ENCODE measurements at places on chromosomes 11 and 22.

DNA sequence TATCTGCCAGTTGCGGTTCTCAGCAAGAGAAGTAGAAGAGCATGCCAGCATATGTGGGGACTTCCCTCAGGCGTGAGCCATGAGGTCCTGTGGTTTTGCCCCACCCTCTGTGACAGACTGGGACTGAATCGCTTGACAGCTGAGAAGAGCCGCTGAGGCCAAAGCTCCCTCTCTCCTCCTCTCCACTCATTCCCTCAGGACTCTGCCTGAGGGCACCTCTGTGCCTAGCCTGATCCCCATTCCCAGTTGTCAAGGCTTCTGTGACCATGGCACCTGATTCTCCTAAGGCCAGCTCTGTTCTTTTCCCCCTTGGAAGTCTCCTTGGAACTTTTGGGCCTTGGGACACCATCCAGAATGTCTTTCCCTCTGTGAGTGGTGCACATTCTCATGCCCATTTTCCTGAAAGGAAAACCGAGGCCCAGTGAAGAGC, 27.0 kb downstream of the ART5 start:
- no peak for DNase-seq

- DNase-seq = peak; percentile 43
Measured at GRCh38 chr22:46803031-46803880, 40.8 kb downstream of the TBC1D22A start.

DNA sequence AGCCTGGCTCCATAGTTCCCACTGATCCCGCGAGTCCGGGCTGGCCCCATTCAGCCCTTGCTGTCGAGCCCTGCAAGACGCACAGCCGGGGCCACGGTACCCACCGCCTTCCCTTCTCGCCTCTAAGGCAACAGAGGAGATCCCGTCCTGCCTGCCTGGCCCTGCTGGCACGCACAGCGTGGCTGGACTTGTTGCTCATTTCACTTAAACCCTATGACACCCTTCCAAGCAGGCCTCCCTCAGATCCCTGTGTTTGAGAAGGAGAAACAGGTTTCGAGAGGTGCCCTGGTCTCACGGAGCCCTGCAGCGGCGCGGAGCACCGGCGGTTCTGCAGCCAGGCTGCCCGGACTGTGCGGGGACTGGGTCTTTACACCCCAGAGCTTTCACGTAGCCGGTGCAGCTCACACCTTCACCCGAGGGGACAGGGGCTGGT, 1048.4 kb downstream of the BRD1 start:
- DNase-seq = no peak

- DNase-seq = no peak
Measured at GRCh38 chr11:71103266-71103665, 149.1 kb downstream of the SHANK2 start.

DNA sequence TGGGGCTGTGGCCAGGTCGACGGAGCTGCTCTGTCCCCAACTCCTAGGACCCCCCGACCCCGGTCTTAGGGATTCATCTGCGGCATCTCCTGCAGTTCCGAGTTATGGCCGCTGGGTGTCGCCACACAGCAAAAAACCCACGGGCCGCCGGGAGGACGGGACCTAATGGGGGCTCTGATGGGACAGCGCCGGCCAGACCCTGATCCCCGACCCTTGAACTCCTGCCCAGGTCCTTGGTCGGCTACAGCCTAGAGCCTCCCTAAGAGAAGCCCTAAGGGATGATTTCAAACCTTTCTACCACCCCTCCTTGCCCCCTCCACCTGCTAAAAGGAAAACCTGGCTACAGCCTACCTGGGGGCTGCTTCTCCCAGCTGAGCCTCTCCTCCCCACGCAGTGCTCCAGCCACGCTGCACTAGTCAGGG, 30.8 kb upstream of the LRRC10B start:
- DNase-seq = peak; percentile 31

- no peak for DNase-seq
Measured at GRCh38 chr11:2249189-2249916, 21.0 kb downstream of the ASCL2 start.

- DNase-seq = no peak
Measured at GRCh38 chr11:122036018-122036417, 80.0 kb downstream of the BLID start.

GRCh38 chr22:21734540-21735199, 924 bp downstream of the YPEL1 start:
- no peak for DNase-seq

DNA sequence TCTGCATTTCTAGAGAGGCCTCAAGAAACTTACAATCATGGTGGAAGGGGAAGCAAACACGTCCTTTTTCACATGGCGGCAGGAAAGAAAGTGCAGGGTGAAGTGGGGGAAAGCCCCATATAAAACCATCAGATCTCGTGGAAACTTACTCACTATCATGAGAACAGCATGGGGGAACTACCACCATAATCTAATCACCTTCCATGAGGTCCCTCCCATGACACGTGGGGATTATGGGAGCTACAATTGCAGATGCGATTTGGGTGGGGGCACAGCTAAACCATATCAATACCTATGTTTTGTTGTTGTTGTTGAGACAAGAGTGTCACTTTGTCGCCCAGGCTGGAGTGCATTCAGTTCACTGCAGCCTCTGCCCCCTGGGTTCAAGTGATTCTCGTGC, 29.9 kb downstream of the SFI1 start:
- DNase-seq = no peak

GRCh38 chr22:32922186-32922585, 120.7 kb downstream of the TIMP3 start:
- DNase-seq = no peak

GRCh38 chr11:14275076-14275475, 83.9 kb downstream of the RRAS2 start:
- no peak for DNase-seq

GRCh38 chr11:20458905-20459632, 71.6 kb downstream of the PRMT3 start:
- no peak for DNase-seq

DNA sequence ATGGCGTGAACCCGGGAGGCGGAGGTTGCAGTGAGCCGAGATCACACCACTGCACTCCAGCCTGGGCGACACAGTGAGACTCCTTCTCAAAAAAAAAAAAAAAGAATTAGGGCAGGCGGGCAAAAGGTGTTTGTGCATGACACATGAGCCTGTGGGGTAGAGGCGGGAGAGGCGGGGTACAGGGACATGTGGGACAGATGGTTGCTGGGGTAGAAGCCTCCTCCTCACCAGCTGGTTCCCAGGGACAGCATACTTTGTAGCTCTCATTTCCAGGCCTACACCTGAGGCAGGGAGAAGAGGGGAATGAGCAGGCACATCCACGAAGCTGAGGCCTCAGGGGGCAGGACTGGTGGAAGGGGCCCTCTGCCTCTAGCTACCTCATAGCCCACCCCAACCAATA, 23.7 kb downstream of the YWHAH start:
- DNase-seq = no peak

GRCh38 chr11:121483805-121484480, 31.2 kb upstream of the SORL1-AS1 start:
- DNase-seq = no peak

DNA sequence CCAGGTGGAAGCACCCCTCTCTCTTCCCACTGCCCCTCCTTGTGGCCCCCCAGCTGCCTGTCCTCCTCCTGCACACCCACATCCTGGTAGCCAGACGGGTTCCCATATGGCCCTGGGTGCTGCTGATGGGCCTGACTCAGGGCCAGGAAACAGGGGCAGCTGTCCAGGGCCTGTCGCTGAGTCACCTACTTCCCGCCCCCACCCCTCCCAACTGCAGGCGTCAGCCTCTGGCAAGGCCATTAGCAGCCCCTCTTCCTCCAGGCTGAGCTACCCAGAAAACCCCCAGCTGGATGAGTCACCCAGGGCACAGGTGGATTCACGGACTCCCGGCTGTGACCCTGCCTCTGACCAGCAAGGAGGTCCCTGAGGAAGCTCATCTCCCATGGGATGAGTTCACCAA, 6.9 kb upstream of the GAL start:
- DNase-seq = no peak

DNA sequence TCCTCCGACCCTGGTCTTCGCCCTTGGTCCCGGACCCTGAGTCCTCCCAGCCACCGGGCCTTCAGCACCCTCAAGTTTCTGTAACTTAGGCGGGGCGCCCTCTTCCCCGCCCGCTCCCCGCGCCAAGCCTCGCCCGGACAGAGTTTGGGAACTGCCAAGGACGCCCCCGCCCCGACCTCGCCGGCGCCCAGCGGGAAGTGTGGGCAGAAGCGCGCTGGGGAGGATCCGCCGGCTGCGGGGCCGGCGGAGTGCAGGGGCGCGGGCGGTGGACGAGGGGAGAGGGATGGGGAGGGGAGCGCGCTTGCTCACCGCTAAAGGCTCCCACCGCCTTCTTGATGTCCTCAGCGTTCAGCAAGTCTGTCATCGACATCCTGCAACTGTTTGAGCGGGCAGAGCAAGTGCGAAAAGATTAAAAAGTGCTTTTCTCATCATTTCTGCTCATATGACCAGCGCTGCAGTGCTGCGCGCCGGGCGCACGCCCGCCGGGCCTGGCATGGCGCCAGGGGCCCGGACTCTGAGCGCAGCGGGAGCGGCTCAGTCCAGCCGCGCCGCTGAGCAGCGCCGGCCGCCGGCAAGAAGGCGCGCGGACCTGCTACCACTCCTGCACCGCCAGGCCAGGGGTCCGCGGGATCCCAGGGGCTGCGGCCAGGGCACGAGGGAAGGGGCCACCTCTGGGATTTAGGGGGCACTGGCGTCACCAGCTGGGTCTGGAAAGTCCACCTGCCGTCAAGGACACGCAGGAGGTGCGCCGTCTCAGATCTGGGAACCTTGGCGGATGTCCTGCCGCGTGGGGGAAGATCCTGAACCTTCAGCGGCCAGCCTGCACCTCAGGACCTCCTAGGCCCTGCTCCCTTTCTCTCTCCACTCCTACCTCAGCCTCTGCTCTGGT, at the start of gene PVALB:
Gene PVALB (minus strand): TSS at position 400 of the 889 bp plus-strand sequence. CDS start 30 bp downstream, at position 370.
- no peak for DNase-seq

- DNase-seq = no peak
Measured at GRCh38 chr22:27150544-27150941, 493.2 kb downstream of the MIAT start.

DNA sequence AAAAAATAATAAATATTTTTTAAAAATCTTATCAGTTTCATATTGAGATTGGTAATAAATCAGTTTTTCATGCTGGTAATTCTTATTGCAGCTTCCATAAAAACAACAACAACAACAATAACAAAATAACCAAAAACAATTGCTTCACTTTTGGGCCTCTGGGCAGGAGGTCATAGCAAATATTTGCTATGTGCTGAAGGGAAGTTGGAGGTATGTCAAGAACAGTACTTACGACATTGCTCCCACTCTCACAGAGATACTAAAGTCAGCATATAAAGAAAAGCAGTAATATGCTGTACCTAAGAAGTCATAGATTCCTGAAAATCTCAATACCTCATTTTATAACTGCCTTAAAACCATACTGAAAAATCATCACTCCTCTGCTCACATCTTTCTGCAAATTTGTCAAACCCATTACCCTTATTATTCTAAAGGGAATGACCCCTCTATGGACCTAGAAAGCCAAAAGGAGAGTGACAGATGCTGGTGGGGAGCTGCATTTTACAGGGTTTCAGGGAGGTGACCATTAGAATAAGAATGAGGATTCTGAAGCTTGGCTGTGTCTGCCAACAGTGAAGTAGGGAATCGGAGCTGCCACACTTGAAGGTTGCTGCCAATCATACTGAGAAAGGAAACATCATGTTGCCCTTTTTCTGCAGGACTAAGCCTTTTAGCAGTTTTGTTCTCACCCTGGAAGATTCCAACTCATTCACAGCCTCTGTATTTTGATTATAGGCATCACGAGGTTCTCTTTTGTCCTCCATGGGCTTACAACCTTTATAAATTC, 742.9 kb downstream of the LRRC4C start:
- no peak for DNase-seq

- DNase-seq = no peak
Measured at GRCh38 chr11:65390996-65391395, 4.6 kb downstream of the FRMD8 start.

DNA sequence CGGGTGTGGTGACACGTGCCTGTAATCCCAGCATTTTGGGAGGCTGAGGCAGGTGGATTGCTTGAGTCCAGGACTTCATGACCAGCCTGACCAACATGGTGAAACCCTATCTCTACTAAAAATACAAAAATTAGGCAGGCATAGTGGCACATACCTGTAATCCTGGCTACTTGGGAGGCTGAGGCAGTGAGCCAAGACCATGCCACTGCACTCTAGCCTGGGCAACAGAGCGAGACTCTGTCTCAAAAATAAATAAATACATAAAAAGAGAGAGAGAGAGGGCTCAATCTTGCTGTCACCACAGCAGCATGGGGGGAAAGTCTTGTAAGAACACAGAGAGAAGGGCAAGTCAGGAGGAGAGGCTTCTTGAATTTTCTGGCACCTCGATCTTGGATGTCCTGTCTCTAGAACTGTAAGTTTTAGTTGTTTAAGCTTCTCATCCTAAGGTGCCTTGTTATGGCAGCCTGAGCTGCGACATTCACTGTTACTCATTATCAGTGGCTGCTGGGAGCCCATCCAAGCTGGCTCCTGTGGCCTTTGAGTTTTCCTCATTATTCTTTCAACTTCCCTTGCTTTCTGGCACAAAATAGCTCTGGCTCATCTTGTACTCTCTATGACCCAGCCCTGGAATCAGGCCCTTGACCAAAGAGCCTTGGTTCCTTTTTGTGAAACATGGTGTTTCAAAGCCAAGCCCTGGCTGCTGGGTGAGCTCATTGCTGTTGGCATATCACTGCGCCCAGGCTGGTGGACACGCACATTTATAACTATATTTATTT, 8.0 kb upstream of the PSMC3 start:
- no peak for DNase-seq

DNA sequence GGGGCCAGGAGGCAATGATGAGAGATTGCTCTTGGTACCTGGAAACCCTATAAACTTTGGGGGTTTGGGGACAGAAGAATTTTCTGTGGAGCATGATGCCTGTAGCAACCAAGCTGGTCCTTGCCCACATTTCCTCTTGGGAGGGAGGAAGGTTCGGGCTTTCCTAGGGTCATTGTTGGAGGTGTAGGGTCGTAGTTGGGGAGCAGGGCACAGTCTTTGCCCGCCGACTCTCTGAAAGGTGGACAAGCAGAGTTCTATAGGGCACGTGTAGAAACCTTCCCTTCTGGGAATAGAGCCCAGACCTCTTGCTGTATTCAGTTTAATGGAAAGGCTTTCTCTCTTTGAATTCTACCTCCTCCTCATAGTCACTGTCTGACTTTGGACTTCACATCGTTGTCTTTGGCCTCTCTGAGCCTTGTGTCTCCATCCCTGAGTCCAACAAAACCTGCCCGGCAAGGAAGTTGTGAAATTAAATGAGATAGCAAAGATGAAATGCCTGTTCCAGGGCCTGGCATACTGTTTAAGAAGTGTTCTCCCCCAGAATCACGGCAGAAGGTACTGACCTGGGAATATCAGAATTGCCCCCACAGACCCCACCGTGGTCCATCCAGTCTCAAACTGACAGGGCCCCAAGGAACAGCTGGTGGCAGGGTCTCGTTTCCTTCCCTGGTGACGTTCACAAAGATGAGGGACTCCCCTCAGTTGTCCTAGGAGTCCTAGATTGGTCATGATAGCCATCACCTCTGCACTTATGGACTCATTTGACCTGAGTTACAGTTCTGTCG, 1.6 kb downstream of the PRDM11 start:
- DNase-seq = no peak

DNA sequence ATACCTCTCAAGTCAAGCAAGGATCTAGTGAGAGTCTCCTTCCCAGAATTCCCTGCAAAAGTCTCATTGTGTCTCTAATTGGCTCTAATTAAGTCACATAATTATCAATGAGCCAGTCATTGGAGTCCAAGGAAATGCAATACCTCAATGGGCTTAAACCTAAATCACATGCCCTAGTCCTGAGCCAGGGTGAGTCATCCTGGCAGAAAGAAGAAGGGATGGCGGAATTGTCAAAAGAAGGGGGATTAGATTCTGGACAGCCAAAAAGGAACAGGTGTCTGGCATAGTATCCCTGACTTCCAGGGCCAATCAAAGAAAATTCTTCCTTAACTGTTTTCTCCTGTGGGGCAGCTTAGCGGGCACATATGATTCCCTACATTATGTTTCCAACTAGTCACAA, 25.1 kb upstream of the LDLRAD3 start:
- no peak for DNase-seq

Measured in stimulated activated CD4-positive, alpha-beta T cell treated with anti-CD3 and anti-CD28 coated beads, Interleukin-1b, Interleukin-23, amount 100 ng/mL, for 1 hour (primary cell).